ENCODE measurements at places on chromosomes 11 and 22. TPM values are rescaled to one million over a fixed set of nuclear protein-coding genes. Genes with fewer than 3 reads are reported as not detected.
A peak's percentile ranks its signal among the peaks of the same experiment; 100 is the strongest.

MPZL2 gene
- total RNA-seq = 1.8 TPM

- DNase-seq = peak; percentile 67
- no peaks in the 10 kb centered on the region for H3K27me3 ChIP-seq
- peaks cover 41% of the 10 kb centered on the region for H3K4me1 ChIP-seq
Measured at GRCh38 chr22:42959576-42960509, 55.1 kb downstream of the PACSIN2 start.

- H3K27ac ChIP-seq = no peak overlapping the region
- peaks cover 3% of the 10 kb centered on the region for H3K27me3 ChIP-seq
- no peak for DNase-seq
- no peaks in the 10 kb centered on the region for H3K4me1 ChIP-seq
Measured at GRCh38 chr11:79488286-79488685, 47.5 kb upstream of the TENM4 start.

- H3K36me3 ChIP-seq = no peaks in the 10 kb centered on the region
- DNase-seq = peak; percentile 53
- H3K4me3 ChIP-seq = no peak overlapping the region
- no peak overlapping the region for H3K27ac ChIP-seq
Measured at GRCh38 chr11:43789700-43790443, 90.8 kb upstream of the ALKBH3 start.

All from Panc1 (cell line).